ENCODE measurements at places on chromosomes 16 and 17. TPM values are rescaled to one million over a fixed set of nuclear protein-coding genes. Genes with fewer than 3 reads are reported as not detected.

DNA sequence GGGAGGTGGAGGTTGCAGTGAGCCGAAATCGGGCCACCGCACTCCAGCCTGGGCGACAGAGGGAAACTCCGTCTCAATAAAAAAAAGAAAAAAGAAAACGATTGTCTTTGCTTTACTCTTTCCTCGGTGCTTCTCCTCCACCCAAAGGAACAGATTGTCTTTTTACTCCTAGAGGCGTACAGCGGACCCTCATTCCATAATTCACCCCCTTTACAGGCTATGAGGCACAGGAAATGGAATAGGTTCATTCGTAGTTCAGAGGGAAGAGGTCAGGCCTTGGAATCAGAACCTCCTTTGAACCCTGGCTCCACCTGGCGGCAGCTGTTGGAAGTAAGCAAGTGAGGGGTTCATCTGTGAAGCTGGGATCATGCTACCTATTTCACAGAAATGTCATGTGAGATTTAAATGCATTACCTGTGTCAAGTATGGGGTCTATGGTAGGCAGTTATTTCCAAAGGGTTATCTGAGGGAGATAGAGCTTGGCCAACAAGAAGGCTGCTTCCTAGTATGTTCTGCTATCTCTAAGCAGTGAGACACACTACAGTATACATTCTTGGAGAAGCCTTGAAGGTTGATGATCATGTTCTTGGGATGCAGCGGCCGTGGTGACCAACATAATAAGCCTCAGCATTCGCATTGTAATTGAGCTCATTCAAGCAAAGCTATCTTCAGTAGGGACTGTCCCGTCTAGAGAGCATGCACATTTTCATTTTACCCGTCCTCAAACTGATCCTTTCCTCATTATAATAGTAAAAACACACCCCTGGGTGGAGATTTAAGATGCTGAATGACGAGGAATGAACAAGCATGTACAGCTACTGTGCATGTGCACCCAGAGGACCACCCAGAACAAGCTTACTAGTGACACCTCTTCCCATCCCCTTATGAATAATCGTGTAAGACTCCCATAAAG lies 18.7 kb upstream of the ZNF689 start:
- peak; percentile 79 for DNase-seq

GRCh38 chr16:81530814-81531213 lies 86.2 kb downstream of the CMIP start:
- DNase-seq = no peak

GRCh38 chr16:75109732-75110243 lies 6.8 kb downstream of the LDHD start:
- DNase-seq = no peak

Gene ZNF423
- 13.5 TPM for total RNA-seq

Gene RRAD
- total RNA-seq = 3.8 TPM

GRCh38 chr16:85514598-85515318 lies 98.4 kb upstream of the GSE1 start:
- DNase-seq = peak; percentile 95

Gene CPHXL2
- not detected for total RNA-seq

Gene SLC5A2
- not detected for total RNA-seq

DNA sequence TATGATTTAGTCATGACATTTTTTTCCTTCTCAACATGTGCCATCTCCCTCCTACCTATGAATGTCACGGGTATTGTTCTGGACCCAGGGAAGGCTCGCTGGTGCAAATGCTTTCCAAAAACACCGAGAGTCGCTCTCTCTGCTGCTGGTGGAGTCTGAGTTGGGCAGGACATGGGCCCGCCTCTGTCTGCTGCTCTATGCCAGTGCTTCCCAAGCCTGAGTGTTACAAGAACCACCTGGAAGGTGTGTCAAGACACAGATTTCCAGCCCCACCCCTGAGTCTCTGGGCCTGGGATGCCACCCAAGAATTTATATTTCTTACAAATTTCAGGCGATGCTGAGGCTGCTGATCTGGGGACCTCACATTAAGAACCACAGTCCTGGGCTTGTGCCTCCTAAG lies 9.1 kb downstream of the JPH3 start:
- no peak for DNase-seq

DNA sequence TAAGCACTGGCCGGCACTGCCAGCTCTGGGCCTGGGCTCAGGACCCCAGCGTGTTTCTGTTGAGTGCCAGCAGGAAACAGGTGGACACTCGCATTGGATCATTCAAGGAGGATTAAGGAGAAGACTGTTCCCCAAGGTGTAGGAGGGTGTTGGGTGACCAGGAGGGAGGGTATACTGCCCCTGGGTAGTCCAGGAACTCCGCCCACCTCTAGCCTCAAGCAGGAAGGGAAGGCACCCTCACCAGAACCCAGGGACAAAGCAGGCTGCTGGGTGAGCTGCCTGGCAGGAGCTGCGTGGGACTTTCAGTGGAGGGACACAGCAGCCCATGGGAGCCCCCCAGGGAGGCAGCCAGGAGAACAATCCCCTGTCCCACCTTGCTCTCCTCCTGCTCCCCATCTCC lies 7.7 kb upstream of the RAB37 start:
- DNase-seq = no peak

DNA sequence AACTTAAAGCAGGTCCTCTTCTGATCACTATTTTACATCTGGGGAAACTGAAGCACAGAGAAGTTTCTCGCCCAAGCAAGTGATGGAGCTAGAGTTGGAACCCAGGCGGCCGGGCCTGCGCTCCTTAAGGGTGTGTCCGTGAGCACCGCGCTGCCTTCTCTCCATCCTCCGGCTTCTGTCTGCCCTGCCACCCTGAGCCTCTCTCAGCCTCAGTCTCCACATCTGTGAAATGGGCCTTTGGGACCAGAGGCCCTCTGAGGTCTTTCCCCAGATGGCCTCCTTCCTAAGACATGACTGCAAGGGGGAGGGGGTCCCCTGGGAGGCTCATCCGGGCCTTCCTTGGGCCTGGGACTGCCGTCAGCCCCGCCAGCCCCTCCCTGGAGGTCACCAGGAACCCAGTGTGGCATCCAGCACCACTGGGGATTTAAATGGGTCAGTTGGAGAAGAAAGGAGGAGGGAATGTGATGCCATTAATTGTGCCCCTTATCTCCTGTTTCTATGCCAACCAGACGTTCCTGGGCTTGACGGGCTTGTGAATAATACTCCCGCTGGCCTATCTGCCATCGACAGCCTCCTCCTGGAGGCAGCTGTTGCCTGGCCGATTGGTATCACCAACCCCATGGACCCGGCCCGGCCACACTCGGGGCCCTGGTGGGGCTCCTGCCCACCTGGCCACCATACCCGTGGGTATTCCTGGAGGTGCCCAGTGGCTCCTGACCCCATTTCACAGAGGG lies 5.1 kb downstream of the ZFPM1 start:
- no peak for DNase-seq
